ENCODE measurements at places on chromosomes 2 and 18.

- H3K36me3 ChIP-seq = no peaks in the 10 kb centered on the region
- no peak overlapping the region for H3K4me3 ChIP-seq
- peak; percentile 41 for DNase-seq
Measured at GRCh38 chr2:68709421-68709911, 25.1 kb upstream of the ARHGAP25 start.

DNA sequence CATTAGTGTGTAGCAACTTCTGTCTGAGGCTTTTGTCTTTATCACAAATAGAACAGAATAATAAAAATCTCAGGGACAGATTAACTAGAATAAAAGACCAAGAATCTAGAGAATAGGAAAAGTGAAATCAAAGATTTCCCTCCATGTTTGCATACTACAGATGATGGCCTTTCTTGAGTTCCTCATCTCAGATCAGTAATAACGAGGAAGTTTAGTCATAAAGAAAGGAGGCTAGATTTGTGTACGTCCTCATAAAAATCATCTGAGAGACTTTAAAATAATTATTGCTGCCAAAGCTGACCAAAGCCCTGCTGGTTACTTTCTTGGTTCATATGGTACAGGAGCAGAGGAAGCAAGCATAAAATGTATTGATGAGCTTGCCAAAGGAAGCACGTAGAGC, 117.3 kb downstream of the MIB1 start:
- peaks cover 8% of the 10 kb centered on the region for H3K4me1 ChIP-seq
- DNase-seq = no peak
- H3K27ac ChIP-seq = no peak overlapping the region
- no peaks in the 10 kb centered on the region for H3K36me3 ChIP-seq

GRCh38 chr2:69646714-69647113, 3.2 kb upstream of the AAK1 start:
- H3K36me3 ChIP-seq = no peaks in the 10 kb centered on the region
- no peak for DNase-seq
- H3K27ac ChIP-seq = no peak overlapping the region
- H3K4me3 ChIP-seq = no peak overlapping the region
- H3K4me1 ChIP-seq = peaks cover 36% of the 10 kb centered on the region
- peaks cover 8% of the 10 kb centered on the region for H3K27me3 ChIP-seq

DNA sequence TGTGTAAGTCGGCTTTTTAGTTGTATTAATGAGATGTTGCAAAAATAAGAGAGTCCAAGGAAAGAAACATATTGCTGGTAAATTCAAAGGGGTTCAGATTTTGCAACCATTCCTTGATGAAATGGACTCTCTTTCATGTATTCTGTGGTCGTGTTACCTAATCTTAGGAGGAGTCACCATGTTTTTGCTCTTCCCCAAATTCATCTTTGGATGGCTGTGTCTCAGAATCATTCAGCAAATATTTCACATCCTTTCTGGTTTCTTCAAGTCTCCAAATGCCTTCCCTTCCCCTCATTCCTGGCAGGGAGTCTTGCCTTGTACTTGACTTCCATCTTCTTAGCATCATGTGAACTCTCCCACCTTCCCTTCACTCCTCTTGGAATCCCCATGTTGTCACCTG, 66.1 kb downstream of the PTPRM start:
- H3K4me1 ChIP-seq = no peaks in the 10 kb centered on the region
- H3K36me3 ChIP-seq = no peaks in the 10 kb centered on the region
- no peak overlapping the region for H3K4me3 ChIP-seq
- no peak overlapping the region for H3K27ac ChIP-seq
- H3K27me3 ChIP-seq = no peaks in the 10 kb centered on the region
- no peak for DNase-seq

DNA sequence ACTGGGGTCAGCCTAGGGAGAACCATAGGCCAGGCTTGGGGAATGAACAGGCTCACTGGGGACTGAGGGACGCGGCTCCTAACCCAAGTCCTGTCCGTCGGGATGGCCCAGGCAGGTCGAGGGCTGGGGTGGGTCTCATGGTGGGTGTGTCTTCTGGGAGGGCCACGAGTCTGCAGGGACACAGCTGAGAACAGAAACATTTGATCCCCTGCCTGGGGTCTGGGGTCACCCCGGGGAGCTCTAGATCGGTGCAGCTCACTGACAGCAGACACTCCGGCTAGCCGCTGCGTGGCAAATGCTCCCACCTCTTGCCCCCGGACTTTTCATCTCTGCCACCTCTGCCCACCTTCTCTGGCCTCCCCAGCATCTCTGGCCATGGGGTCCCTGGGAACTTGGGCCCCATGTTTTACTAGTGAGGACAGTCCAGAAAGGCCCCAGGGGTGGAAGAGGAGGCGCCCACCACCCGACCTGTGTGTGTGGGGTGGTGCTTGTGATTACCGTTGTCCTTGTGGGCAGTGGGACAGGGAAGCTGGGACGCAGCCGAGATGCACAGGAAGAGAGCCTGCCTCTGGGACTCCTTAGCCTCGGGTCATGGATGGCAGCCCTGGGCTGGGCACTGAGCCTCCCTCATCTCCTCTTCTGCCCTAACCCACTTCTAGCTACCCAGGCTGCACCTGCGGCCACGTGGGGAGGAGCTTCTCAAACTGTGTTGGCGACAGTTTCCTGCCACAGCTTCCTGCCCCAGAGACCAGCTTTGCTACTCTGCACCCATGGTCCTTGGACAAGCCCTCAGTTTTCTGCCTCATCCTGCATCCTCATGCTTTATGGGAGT, 4.9 kb downstream of the ZAP70 start:
- no peak overlapping the region for H3K4me3 ChIP-seq
- H3K27ac ChIP-seq = no peak overlapping the region
- H3K27me3 ChIP-seq = no peaks in the 10 kb centered on the region
- DNase-seq = peak; percentile 82

DNA sequence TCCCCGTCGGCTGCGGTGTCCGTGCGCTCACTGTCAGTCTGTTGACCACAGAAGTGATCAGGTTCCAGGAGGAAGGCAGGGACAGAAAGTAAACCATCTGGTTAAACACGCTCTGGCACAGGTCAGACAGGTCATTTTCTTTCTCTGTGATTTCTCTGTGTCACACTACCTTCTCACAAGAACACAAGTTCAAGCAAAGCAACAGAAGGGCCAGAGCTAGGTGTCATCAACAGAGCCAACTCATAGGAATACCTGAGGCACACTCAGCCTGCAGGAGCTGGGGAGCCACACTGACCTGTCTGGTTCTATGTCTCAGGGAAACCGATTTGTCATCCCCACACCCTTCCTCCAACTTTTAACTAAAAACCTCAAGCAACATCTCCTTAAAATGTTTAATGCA, 115.1 kb upstream of the ZBTB14 start:
- H3K36me3 ChIP-seq = no peaks in the 10 kb centered on the region
- no peaks in the 10 kb centered on the region for H3K27me3 ChIP-seq
- H3K4me3 ChIP-seq = no peak overlapping the region
- no peak for DNase-seq
- no peak overlapping the region for H3K27ac ChIP-seq

DNA sequence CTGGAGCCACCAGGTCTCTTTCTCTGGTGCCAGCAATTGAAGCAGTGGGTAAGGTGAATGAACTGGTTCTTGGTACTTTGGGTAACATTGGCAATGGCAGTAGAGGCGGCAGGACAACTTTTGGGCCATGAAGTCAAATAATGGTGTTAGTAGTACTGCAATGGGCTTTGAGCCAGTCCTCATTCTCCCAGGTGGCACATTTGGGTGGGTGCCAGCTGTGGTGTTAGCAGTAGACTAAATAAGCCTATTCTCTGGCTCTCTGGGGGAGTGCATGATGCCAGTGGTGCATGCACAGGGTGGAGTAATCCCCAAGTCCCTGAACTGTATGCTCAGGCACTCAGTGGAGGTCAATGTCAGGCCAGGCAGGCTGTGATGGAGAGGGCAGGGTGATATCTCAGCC, 120.2 kb upstream of the LRRTM4 start:
- no peak overlapping the region for H3K4me3 ChIP-seq
- no peaks in the 10 kb centered on the region for H3K27me3 ChIP-seq
- H3K27ac ChIP-seq = no peak overlapping the region
- no peak for DNase-seq
- no peaks in the 10 kb centered on the region for H3K36me3 ChIP-seq

DNA sequence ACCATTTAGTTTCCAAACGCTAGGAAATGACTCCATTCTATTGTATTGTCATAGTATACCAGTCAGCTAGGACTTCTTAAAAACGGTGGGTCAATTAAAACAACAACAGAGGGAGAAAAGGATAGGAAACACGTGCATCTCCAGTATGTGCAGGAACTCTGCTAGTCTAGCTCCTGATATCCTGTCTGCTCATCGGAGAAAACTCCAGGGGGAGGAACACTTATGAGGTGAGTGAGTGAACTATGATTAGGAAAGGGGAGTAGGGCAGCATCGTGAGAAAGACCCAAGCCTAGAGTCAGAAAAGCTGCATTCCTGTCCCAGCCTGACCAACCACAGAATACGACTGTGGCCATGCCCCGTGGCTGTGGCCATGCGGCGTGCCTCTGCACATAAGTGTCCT, 34.2 kb downstream of the DTNB start:
- H3K4me1 ChIP-seq = no peaks in the 10 kb centered on the region
- no peak for DNase-seq
- no peaks in the 10 kb centered on the region for H3K27me3 ChIP-seq
- H3K27ac ChIP-seq = no peak overlapping the region
- no peaks in the 10 kb centered on the region for H3K36me3 ChIP-seq

GRCh38 chr2:218853766-218854165, 5.8 kb upstream of the WNT6 start:
- no peaks in the 10 kb centered on the region for H3K36me3 ChIP-seq
- H3K27ac ChIP-seq = no peak overlapping the region
- DNase-seq = no peak
- H3K4me1 ChIP-seq = no peaks in the 10 kb centered on the region
- H3K4me3 ChIP-seq = no peak overlapping the region

GRCh38 chr2:181364492-181365170, 92.6 kb upstream of the ITGA4 start:
- H3K36me3 ChIP-seq = no peaks in the 10 kb centered on the region
- peaks cover 5% of the 10 kb centered on the region for H3K4me1 ChIP-seq
- no peak overlapping the region for H3K4me3 ChIP-seq
- no peak overlapping the region for H3K27ac ChIP-seq
- H3K27me3 ChIP-seq = no peaks in the 10 kb centered on the region

GRCh38 chr2:64700133-64700809, 46.6 kb upstream of the SERTAD2 start:
- no peaks in the 10 kb centered on the region for H3K36me3 ChIP-seq
- no peaks in the 10 kb centered on the region for H3K27me3 ChIP-seq
- no peak for DNase-seq
- no peak overlapping the region for H3K27ac ChIP-seq
- no peaks in the 10 kb centered on the region for H3K4me1 ChIP-seq

DNA sequence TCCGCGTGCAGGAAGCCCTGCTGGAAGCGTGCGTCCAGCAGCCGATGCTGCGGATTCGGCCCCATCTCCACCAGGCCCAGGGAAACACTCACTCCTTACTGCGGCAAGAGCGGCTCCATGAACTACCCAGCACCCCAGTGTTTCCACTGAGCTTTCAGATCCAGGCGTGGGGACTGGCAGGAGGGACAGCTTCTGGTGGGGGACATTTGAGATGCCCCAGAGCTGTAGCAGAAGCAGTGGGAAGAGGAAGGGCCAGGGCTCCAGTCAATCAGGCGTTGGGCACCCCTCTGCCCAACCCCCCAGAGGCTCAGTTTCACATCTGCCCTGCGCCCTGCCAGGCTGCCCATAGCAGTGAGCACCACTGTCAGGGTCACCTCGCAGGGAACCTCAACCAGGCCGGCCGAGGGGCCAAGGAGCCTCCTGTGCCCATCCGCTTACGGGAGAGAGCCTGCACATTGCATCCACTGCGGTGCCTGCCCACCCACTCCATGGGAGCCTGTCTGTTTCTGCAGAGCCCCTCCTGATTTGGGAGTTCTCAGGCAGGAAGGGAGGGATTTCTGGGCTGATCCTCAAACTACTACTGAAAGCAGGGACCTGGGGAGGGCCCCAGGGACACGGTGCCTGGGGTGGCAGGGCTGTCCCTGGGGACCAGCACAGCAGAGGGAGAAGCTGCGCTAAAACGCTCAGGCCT, 4.6 kb downstream of the AGXT start:
- H3K27ac ChIP-seq = no peak overlapping the region
- H3K36me3 ChIP-seq = no peaks in the 10 kb centered on the region
- DNase-seq = no peak
- H3K4me1 ChIP-seq = no peaks in the 10 kb centered on the region

DNA sequence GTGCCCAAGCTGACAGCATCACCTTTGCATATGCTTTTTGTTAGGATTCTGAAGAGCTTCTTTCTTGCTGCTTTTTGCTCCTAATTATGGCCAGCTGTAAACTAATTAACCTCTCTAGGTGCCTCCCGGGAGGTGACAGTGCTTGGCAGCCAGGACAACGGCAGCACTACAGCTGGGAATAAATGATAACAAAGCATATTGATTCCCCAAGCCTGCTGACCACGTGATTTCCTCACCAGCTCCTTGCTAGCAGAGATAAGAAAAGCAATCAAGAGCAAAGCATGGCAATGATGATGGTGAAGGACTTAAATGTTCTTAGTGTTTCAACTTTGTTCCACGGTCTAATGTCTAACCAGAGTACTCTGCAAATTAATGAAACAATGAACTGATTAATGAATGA, 1074.4 kb upstream of the GYPC start:
- no peak overlapping the region for H3K4me3 ChIP-seq
- no peaks in the 10 kb centered on the region for H3K36me3 ChIP-seq
- H3K27ac ChIP-seq = no peak overlapping the region
- no peak for DNase-seq
- no peaks in the 10 kb centered on the region for H3K4me1 ChIP-seq
- H3K27me3 ChIP-seq = no peaks in the 10 kb centered on the region

DNA sequence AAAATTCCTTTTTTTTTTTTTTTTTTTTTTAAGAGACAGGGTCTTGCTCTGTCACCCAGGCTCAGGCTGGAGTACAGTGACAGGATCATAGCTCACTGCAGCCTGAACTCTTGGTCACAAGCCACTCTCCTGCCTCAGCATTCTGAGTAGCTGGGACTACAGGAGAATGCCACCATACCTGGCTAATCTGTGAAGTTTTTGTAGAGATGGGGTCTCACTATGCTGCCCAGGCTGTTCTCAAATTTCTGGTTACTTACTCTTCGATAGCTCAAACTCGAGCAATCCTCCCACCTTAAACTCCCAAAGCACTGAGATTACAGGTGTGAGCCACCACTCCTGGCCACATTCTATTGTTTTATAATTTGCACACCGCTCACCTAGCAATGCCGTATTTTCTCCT, 27.0 kb downstream of the RNF149 start:
- no peak for DNase-seq
- no peak overlapping the region for H3K4me3 ChIP-seq
- H3K4me1 ChIP-seq = no peaks in the 10 kb centered on the region
- no peak overlapping the region for H3K27ac ChIP-seq
- no peaks in the 10 kb centered on the region for H3K27me3 ChIP-seq
- H3K36me3 ChIP-seq = peaks cover 12% of the 10 kb centered on the region

- DNase-seq = no peak
- no peak overlapping the region for H3K27ac ChIP-seq
- H3K27me3 ChIP-seq = no peaks in the 10 kb centered on the region
- H3K36me3 ChIP-seq = no peaks in the 10 kb centered on the region
- no peak overlapping the region for H3K4me3 ChIP-seq
- H3K4me1 ChIP-seq = peaks cover 21% of the 10 kb centered on the region
Measured at GRCh38 chr2:58070765-58071164, 24.2 kb downstream of the VRK2 start.
